ENCODE measurements at places on chromosomes 7 and 10. TPM values are rescaled to one million over a fixed set of nuclear protein-coding genes. Genes with fewer than 3 reads are reported as not detected.

The LRRC4 gene
- 1.3 TPM for total RNA-seq

The LSM8 gene
- 46.7 TPM for total RNA-seq

DNA sequence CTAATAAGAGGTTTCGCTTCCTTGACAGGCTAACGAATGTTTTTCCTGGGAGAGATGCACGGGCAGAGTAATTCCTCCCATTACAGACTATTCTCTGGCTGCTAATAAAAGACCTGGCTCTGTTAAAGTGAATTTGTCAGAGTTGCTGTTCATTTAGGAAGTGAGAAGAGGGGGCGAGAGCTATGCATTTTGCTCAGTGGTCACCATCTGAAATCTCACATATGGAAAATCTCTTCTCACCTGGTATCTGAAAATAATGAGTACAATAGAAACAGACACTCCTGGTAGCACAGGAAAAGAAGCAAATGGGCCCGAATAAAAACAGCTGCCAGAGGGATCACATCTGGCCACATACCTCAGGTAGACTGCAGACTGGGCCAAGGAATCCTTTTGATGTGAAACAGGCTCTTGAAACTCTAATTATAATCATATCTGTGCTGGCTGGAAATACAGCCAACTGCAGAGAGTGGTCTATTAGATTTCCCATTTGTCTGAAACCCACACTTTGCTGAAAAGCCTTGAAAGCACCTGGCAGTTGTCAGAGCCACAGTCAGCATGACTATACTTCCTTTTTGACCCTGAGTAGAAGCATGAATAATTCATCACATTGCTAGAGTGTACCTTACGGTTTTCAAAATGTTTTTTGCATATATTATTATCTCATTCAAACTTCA lies 33.6 kb downstream of the AOAH start:
- no peak for DNase-seq

The ANXA8 gene
- total RNA-seq = 0.12 TPM

- DNase-seq = no peak
Observed at GRCh38 chr10:96244354-96244753, 27.0 kb downstream of the BLNK start.

Data from activated T-helper 1 cell treated with anti-CD3 and anti-CD28 coated beads, Interleukin-12 subunit alpha, Interleukin-12 subunit beta, Interleukin-2, Interleukin-4 antibody, amounts not matched to agents 30 ng/mL and 10 ng/mL and 1 ng/mL, durations not matched to agents 14 hours and 24 hours and 36 hours (primary cell).